NCI-H345 (cell line): ENCODE measurements at places on chromosomes 13 and 19.

- DNase-seq, result no peak
Measured at GRCh38 chr13:48297131-48297786, 6.3 kb upstream of the RB1 start.

DNA sequence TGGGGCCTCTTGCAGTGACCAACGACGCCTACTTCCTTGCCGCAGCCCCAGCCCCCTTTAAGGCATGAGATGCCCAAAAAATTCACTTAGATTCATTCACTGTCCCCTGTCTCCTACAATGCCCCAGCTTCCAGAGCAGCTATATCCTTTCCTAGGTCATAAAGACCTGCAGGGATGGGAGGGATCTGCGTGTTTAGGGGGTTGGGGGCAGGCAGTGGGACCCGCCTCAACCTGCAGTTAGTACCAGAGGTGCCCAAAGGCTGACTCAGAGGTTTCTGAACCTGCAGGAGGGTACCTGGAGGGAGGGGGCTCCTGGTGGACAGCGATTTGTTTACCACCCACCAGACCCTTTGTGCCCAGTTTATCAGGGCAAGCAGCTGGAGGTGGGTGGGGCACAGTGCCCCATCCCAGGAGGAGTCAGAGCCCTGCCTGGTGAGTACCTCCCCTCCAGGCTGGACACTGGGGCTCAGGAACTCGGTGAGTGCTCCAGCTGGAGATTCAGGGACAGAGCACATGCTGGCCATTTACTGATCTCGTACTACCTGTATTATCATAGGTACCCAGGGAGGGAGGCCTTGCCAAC lies 10.1 kb downstream of the RPS28 start:
- DNase-seq, result no peak

DNA sequence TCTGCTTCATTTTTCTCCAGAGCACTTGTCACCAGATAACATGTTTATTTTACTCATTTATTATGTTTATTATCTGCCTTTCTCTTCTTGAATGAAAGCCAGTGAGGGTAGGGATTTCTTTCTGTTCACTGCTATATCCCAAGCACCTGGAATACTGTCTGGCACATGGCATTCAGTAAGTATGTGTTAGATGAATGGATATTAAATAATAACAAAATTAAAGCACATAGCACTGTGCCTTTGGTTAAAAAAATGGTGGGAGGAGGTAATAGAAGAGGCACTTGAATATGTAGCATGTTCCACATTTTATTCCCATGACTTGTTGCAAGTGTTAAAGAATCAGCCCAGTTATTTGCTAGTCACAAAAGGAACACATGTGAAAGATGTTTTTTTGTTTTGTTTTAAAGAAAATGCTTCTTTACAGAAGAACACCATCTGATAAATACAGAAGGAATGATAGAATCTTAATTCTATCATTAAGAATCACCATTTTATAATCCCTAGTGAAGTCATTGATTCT lies 151.0 kb downstream of the DLEU7 start:
- no peak for DNase-seq

GRCh38 chr19:23800868-23801267 lies 42.2 kb upstream of the ZNF681 start:
- no peak for DNase-seq

DNA sequence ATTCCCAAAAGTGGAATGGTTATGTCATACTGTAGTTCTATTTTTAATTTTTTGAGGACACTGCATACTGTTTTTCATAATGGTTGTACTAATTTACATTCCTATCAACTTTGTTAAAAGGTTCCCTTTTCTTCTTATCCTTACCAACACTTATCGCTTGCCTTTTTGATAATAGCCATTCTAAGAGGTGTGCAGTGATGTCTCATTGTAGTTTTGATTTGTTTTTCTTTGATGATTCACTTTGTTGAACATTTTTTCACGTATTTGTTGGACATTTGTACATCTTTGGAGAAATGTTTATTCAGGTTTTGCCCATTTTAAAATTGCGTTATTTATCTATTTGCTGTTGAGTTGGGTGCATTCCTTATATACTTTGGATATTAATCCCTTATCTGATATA lies 188.8 kb upstream of the SPRY2 start:
- DNase-seq, result no peak

DNA sequence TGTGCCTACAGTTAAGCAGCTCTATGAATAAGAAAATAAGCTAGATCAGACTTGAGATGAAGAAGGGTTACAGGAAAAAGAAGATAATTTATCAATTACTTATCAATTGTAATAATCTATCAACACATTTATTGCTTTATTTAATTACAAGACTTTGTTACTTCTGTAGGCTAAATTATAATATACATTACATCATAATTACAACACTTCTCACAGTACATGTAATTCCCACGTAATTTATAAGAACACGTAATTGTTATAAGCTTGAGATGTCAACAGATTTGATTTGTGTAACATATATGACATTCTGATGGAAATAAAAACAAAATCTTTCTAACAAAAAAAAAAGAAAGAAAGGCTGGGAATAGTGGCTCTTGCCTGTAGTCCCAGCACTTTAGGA lies 36.8 kb downstream of the NEK5 start:
- no peak for DNase-seq

DNA sequence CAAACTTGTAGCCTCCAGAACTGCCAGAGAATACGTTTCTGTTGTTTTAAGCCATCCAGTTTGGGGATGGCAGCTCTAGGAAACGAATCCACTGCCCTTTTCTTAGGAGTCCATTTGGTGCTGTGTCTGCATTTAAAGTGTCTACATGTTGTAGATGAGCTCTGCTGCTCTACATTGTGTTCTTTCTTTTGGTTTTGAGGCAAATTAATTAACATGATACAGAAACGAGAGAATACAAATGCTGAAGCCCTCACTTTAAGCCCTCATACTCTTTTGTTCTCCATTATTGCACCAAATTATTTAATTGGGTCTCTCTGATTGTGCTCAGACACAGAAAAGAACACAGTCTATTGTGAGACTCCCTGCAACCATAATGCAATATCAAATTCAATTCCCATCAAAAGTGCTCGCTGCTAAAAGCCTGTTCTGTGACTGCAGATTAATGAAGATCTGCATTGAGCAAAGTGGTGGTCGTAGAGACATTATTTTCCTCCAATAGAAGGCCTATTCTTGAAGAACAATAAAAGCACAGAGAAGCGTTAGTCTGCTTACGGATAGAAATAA lies 166.3 kb upstream of the SOX21 start:
- no peak for DNase-seq

GRCh38 chr19:31089681-31090080 lies 259.6 kb downstream of the TSHZ3 start:
- no peak for DNase-seq

DNA sequence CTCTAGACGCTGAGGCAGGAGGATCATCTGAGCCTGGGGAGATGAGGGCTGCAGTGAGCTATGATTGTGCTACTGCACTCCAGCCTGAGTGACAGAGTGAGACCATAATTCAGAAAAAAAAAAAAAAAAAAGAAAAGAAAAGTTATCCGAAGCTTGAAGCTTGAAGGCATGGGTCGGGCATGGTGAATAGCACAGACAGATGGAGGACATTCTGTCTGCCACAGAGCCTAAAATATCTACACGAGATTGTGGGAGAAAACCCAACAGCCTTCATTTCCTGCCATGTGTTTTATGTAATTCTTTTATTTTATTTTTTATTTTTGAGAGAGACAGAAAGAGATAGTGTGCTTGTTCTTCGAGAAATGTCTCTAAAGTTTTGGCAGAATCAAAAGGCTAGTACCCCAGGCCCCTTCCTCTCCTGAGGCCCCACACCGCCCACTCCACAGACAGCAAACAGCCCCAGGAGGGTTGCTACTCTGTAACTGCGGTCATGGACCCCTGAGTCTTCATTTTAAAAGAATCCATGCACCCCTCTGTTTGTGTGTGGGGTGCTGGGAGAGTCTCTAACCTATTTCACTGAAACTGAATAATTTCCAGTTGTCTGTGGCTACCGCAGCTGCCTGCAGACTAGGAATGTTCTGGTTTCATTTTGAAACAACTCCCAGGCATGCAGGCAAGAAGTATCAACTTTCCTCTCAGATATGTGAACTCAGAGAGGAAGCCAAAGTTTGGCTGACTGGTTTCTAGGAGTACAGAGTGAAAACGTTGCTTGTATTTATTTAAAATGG lies 38.4 kb upstream of the RCBTB2 start:
- no peak for DNase-seq

- DNase-seq, result no peak
Measured at GRCh38 chr13:108193806-108194205, 21.5 kb downstream of the LIG4 start.

GRCh38 chr13:50419331-50419865 lies 404.2 kb downstream of the KCNRG start:
- DNase-seq, result no peak

DNA sequence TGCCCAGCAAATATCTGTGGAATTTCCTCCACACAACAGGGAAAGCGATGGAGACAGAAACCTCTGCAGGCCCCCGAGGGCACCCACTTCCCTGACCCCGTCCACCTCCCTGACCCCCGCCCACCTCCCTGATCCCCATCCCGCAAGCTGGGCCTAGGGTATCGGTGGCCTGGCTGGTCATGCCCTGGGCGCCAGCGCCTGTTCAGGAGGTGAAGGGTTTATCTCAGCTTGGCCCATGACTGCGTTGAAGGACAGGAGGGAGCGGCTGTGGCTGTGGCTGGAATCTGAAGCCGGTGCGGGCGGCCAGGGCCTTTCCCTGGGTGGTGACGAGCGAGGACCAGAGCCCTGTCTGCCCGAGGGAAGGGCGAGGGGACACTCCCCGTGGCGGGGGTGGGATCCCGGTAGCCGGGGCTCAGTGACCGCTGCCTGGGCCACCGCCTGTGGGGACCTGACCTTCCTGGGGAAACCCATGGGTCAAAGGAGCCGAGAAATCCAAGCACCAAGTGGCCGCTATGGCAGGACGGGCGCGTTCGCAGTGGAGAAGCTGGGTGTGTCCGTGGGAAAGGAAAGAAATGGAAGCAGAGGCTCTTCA lies 20.7 kb downstream of the GAS6 start:
- no peak for DNase-seq

DNA sequence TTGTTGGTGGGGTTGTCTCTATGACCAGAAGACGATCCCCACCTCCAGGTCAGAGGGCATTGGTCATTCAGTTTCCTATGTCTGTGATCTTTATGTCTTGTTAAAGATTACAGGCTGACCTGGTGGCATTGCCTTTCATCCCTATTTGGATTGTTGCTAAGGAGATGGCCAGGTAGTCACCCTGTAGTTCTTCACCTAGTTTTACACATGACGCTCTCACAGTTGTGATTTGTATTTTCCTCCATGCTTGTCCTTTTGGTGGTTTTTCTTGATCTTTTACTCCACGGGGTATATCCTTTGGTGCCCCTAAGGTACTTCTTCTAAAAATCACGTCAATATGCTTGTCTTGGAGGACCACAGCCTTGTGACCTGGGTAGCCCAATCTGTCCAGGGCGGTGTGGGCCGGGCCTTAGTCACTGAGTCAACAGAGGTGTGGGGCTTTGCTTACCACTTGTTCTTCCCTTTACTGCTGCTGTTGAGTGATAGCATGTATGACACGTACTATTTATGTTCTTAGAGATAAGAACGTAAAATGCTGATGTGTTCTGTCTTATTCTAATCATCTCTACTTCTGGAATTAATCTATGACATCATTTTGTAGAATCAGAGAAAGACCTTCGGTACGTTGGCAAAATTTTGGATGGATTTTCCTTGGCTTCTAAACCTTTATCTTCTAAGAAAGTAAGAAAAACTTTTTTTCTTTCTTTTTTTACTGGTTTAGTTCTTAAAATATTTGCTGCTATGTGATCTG lies 20.1 kb downstream of the GPATCH1 start:
- no peak for DNase-seq

DNA sequence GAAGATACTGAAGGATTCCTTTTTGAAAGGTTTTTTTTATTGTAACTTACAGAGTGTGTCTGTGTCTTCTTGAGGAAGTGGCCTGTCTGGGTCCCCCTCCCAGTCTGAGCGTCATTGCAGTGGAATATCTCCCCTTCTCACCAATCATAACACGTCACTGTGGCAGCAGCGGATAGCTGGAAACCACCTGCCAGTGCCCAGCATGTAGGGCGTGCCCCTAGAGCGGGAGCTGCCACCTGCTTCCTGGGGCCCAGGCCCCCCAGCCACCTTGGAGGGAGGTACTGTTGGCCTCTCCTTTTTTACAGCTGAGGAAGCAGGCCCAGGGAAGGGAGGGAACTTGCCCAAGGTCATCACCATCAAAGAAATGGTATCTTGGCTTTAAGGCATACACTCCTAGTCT lies 4.6 kb upstream of the DNM2 start:
- no peak for DNase-seq

DNA sequence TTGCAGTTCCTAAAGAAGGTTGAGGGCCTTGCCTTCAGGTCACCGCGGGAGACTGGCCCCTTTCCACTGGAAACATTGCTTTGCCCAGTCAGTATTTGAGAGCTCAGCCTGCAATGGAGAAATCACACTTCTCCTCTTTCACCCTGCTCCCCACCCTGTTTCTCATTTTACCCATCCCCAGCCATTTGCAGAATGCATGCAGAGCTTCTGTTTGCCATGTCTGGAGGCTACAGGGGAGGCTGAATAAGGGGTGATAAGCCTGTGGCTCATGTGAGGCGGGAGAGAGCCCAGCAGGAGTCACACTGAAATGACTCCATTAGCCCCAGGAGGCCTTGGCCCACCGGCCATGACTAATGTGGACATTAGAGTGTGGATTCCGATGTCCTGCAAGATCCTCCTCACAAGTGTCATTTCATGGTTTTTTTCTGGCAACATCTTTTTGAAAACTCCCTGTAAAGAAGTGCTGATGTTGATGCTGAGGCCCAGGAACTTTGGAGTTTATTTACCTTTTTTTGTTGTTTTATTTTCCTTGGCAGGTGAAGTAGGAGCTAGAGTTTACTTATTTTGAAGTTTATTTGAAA lies 6.3 kb downstream of the SPINT2 start:
- DNase-seq, result no peak

GRCh38 chr13:100854006-100854405 lies 179.4 kb upstream of the TMTC4 start:
- no peak for DNase-seq

- DNase-seq, result no peak
Measured at GRCh38 chr13:95463531-95463930, 89.0 kb upstream of the CLDN10 start.

GRCh38 chr19:35756377-35757230 lies at the start of gene HSPB6:
HSPB6 (minus strand) TSS chr19:35757029; CDS start chr19:35757008, 21 bp downstream.
- no peak for DNase-seq

GRCh38 chr19:50657712-50658440 lies 8.6 kb downstream of the C19orf81 start:
- DNase-seq, result no peak

DNA sequence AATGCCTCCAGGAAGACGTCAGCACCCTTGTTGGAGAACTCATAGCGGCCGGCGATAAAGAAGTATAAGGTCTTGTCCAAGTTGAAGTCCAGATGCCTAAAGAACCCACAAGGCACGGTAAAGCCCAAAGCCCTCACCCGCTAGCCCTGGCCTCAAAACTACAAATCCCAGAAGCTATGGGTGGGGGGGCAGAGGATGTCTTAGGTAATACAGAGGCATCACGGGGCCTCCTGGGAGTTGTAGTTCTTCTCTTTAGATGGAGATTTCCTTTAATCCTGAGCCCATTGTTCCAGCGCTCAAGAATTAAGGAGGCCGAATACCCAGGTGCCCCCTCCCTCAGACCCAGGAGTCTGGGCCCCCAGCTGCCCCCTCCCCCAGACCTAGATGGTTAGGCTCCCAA lies 10.8 kb downstream of the GYS1 start:
- DNase-seq, result no peak
